ENCODE measurements at places on chromosomes 12 and 14.
A peak's percentile ranks its signal among the peaks of the same experiment; 100 is the strongest.

- no peak for DNase-seq
Observed at GRCh38 chr12:106001837-106002218, 136.9 kb downstream of the NUAK1 start.

- DNase-seq: no peak
Observed at GRCh38 chr12:11568762-11569478, 80.6 kb upstream of the ETV6 start.

DNA sequence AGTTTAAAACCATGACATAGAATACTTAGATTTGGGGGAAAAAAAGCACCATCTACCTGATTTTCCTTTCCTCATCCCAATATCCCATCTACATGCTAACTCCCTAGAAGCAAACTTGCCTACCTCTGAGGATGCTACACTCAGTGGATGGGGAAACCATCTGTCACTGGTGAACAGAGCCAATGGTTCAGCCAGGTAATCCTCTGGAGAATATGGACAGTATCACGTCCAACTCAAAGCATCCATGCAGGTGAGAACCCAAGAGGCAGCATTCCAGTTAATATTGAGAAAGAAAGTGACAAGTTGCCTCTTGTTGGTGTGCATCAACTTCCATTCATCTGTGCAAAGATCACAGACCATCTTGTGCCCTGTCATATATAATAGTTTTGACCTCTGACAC is 73.2 kb downstream of the NUAK1 start:
- DNase-seq: no peak

DNA sequence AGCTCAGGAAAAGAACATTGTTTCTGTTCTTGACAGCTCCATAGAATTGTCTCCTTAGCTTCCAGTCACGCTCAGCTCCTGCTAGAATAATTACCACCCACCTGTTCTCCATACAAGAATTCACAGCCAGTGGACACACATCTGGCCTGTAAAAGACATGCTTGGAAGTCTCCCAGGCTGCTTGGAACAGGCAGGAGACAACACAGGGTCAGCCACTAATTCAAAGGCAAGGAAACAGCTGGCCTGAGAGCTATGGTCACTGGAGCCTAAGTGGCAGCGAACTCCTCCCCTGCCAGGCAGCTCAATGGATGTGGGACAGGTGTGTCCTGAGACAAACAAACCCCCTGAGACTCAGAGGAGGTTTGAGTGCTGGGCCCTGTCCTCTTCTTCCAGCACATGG is 22.9 kb upstream of the LTBP2 start:
- no peak for DNase-seq

- no peak for DNase-seq
Observed at GRCh38 chr14:40623643-40624042, 983.0 kb upstream of the LRFN5 start.

DNA sequence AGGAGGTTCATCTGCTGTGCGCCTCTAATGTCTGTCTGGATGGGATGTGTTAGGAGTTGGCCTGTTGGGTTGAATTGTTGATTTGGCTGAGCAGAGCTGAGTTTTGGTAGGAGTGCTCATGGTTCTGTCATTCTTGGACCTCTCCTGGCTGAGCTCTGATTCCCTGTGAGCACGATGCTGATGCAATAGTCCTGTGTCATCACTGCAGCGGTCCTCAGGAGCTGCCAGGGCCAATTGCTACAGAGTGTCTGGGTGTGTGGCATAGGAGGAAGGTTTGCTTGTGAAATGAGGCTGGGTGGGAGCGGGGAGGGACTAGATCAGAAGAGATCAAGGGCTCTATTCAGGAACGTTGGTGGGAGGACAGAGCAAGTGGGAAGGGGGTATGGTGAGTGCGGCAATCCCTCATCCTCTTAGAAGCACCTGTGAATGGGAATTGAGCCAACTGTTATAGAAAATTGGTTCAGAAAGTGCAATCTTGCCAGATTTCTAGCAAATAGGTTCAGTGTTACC is 21.2 kb downstream of the PEX5 start:
- no peak for DNase-seq

GRCh38 chr12:116313194-116313927 is 35.9 kb upstream of the MED13L start:
- no peak for DNase-seq

GRCh38 chr12:62044450-62045135 is 215.6 kb upstream of the USP15 start:
- DNase-seq: no peak

GRCh38 chr12:42094277-42094676 is 50.4 kb downstream of the GXYLT1 start:
- no peak for DNase-seq

- peak; percentile 61 for DNase-seq
Observed at GRCh38 chr12:85057370-85057963, 21.3 kb downstream of the LRRIQ1 start.

- DNase-seq: no peak
Observed at GRCh38 chr12:211639-212414, 2.1 kb downstream of the SLC6A12 start.

GRCh38 chr12:131044760-131045381 is 91.2 kb downstream of the ADGRD1 start:
- no peak for DNase-seq

DNA sequence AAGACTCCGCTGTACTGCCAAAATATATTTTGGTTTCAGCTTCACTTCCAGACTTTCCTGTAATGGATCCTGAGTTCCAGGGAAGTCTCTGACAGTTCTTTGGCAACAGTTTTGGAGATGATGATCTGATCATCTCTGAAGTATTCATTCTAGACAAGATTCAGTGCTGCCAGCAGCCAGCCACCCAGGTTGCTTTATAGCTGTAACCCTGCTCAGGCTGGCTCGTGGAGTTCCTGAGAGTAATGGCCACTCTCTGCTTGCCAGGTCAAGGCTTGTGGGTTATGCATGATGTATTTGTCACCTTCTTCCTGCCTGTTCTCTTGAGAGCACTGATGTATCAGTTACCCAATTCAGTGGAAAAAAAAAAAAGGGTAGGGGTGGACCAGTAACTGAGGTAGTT is 124.3 kb downstream of the PPHLN1 start:
- DNase-seq: no peak

GRCh38 chr12:102756530-102756929 is 160.5 kb downstream of the PAH start:
- no peak for DNase-seq

- no peak for DNase-seq
Observed at GRCh38 chr12:76919383-76920171, 40.8 kb upstream of the CSRP2 start.

GRCh38 chr14:93240678-93241000 is 33.6 kb downstream of the UBR7 start:
- no peak for DNase-seq

- no peak for DNase-seq
Observed at GRCh38 chr14:60089221-60089620, 2.5 kb upstream of the PCNX4 start.

- DNase-seq: no peak
Observed at GRCh38 chr12:21308785-21309184, 25.9 kb downstream of the SLCO1A2 start.

- DNase-seq: no peak
Observed at GRCh38 chr12:18476861-18477260, 215.5 kb downstream of the PIK3C2G start.

- peak; percentile 64 for DNase-seq
Observed at GRCh38 chr14:71720978-71721624, 211.1 kb upstream of the RGS6 start.
